ENCODE measurements at places on chromosomes 2 and 18. TPM values are rescaled to one million over a fixed set of nuclear protein-coding genes. Genes with fewer than 3 reads are reported as not detected.

DNA sequence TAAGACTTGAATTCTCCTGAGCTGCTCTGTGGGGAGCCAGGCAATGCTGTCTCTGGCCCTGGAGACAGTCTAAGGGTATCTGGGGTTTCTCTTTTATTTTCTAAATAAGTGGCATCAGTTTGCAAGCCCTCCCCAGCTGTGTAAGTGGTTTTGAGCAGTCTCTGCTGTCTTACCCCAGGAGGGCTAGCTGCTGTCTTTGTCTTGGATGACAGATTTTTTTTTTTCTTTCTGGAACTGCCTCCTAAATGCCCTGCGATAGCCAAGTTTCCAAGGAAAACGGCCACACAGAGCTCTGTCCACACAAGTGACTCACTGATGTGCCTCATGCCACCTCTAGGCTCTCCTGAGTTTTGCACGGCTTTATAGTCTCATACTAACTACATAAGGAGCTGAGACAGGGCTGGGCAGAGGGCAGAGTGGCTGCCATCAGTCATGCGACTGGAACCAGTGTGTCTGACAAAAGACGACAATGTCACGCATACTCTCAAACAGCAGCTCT, 37.2 kb upstream of the THOC1 start:
- no peak for DNase-seq

DNA sequence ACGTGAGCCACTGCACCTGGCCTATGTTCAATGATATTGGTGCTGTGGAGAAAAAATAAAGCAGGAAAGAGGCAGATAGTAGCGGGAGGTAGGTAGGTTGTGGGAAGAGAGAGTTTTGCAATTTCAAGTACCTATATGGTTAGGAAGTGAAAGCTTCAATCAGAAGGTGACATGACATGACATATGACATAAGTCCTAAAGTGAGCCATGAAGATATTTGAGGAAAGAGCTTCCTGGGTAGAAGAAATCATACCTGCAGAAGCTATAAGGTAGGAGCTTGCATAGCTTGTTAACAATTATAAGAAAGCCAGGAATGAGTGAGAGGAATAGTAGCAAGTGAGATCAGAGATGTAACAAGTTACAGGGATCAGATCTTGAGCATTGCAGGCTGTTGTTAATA, 4.2 kb downstream of the KIAA1328 start:
- DNase-seq: no peak

Gene EIF2AK2
- total RNA-seq: 40.3 TPM

DNA sequence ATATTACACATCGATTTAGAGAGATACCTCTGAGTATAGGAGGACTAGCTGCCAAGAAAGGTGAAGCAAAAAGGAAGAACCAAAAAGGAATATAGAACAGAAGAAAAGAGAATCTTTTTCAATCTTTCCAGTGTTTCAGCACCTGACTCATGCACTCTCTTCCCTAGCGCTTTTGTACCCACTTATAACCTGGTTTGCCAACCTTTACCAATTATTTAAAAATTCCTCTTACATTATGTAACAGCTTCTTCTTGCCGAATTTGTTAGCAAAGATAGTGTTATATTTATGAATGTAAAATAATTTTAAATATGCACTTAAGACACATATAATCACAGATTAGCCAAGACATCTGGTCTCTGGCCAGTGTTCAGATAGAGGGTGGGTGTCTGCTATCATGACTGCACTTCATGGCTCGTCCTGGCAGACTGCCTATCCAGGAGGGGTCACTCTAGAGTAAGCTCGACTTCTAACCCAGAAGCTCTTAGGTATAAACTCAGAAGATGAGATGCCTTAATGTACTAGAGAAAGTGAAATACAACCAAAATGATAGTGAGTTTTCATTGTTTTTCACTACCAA, 122.9 kb downstream of the ATAD2B start:
- DNase-seq: peak; percentile 48

- DNase-seq: no peak
These were observed 54.5 kb upstream of the TMEM163 start for GRCh38 chr2:134773335-134773734.

DNA sequence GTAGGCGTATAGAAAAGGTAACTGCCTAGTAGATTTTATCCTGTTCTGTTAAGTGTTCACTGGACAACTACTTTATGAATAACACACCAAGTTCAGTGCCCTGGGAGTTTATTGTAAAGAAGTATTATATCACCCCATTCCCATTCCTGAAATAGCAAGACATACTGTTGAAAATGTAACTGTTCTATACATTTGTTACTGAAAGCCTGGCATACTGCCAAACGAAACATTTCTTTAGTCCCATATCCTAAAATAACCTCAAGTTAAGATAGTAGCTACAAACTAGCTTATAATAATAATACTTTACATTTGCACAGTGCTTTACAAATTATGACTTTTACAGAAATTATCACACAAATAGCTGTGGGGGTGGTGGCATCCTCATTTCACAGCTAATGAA, 25.1 kb downstream of the SPDYA start:
- DNase-seq: peak; percentile 5

GRCh38 chr2:229856413-229856812, 65.4 kb downstream of the TRIP12 start:
- no peak for DNase-seq

DNA sequence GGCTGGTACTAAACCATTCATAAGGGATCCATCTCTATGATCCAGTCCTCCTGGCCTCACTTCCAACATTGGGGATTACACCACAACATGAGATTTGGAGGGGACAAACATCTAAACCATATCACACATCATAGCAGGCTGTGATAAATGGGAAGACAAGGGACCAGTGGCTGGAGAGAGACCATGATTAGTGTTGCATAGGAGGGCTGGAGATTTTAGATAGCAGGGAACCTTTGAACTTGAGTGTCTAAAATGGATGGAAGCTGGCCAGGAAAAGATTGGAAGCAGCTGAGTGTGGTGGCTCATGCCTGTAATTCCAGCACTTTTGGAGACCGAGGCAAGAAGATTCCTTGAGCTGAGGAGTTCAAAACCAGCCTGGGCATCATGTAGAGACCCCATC, 12.4 kb upstream of the SCG2 start:
- no peak for DNase-seq

GRCh38 chr2:165203689-165204559, at the start of gene SCN3A:
Gene SCN3A (minus strand): TSS chr2:165204050. CDS start chr2:165176394, 27,656 bp downstream.
- peak; percentile 34 for DNase-seq

Gene DLGAP1
- under 0.01 TPM for total RNA-seq

GRCh38 chr2:55097461-55098410, 47.5 kb upstream of the RTN4 start:
- peak; percentile 90 for DNase-seq

Gene IRS1
- total RNA-seq: 33.2 TPM

- no peak for DNase-seq
These were observed 63.0 kb downstream of the RBM43 start for GRCh38 chr2:151198645-151199044.

DNA sequence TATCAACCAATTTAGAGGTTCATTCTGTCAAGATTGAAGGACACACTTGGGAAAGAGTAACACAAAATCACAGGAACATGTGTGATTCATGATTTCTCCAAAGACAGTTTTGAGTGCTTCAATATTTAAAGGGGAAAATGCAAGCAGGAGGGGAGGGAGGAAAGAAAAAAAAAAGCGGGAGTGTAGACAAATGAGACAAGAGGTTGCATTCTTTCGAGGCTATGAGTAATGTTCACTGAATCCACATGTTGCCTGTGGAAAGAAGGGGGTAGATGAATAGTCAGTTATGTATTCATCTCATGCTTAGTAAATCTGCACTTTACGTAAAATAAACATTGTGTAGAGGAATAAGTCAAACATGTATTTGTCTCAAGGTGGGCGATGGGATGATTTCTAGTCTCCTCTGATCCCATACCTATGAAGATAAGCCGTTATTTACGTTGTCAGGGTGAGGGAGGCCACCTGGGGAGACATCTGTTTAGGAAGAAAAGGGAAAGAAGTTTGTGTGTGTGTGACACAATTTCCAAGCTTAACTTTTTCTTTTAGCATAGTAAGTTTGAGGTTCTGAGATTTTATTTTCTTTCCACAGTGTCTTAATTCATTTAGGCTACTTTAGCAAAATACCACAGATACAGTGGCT, 211.0 kb upstream of the ZC3H15 start:
- peak; percentile 20 for DNase-seq

DNA sequence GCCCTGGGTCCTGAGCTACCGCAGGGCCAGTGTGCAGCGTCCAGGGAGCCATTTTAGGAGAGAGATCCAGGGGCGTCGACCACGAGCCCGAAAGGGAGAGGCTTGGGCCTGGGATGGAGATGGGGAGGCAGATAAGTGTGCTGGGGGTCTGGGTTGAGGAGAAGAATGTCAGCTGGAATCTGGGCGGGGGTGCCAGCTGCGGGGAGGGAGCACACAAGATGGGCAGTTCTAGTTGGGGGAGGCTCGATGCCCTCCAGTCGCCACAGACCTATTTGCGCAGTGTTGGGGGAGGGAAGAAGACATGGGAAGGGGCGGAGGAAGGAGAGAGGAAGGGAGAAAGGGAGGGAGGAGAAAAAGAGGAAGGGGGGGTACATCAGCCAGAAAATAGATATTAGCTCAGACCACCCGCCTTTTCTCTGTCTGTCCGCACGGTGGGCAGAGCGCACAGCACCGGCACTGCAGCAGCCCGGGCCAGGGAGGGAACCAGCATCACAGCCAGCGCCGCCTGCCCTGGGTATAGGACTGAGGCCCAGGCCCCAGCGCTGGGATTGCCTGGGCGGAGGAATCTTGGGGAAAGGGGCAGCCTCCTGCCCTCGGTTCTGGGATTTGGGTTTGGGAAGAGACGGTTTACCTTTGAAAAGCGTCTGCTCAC, 1.9 kb upstream of the HOXD11 start:
- DNase-seq: peak; percentile 47

GRCh38 chr18:74116633-74117554, 30.7 kb downstream of the FBXO15 start:
- peak; percentile 47 for DNase-seq

Gene TXNDC2
- total RNA-seq: not detected

GRCh38 chr2:200585340-200585729, 479 bp upstream of the AOX1 start:
- DNase-seq: no peak

GRCh38 chr2:23286758-23287704, 97.9 kb upstream of the KLHL29 start:
- DNase-seq: peak; percentile 79

Gene CYRIA
- 0.43 TPM for total RNA-seq

Gene RAX
- not detected for total RNA-seq

- DNase-seq: no peak
These were observed 186.8 kb upstream of the LRATD1 start for GRCh38 chr2:14445670-14446069.

DNA sequence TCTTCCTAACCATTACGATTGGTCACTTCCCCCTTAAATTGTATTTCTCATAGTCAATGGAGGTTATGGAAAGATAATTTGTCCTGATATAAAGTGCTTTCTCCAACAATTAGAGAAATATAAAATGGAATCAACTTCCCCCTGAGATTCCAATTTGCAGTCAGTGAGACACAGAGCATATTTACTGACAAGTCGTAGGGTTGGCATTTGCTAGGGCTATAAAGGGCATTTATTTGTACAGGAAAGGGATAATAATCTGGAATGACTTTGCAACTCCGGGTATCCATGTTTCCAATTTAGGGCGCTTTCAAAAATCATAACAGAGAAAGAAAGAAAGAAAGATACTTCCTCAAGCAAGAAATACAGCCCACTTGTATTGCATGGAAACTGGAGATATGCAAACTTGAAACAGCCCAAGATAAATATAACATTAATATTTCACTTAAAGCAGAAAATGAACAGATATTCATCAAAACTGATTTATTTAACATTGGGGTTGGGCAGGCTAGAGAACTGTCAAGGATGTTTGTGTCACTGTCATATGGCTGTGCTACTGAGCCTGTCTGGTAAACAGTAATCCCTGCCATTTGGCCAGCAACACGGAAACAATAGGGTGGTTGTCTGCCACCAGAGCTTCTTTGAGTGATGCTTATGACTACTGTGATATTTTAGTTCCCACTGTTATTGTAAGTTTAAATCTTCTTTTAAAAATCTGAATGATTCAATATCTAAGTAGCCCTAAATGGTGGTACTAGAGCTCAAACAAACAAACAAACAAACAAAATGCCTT, 621.8 kb downstream of the LRP1B start:
- DNase-seq: no peak

Measured in fibroblast of villous mesenchyme (primary cell).